Activated CD4-positive, alpha-beta T cell treated with anti-CD3 and anti-CD28 coated beads for 36 hours (primary cell): ENCODE measurements at places on chromosomes 7 and 10. TPM values are rescaled to one million over a fixed set of nuclear protein-coding genes. Genes with fewer than 3 reads are reported as not detected.

DNA sequence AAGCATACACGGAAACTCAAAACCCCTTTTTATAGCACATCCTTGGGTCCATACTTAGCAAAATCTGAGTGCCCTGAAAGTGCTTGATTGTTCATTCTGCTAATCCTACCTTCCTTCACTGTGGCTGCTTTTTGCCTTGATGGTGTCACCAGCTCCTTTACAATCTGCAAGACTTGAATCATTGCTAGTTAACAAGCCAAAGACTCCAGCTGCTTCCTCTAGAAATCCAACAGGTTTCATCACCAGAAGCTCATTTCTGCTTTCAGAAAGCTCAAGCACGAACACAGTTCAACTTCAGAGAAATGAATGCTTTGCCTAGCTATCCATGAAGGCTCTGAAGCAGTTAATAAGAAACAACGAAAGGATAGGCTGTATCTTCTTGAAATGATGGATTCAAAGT lies 38.0 kb downstream of the USP6NL start:
- no peak for DNase-seq

DNA sequence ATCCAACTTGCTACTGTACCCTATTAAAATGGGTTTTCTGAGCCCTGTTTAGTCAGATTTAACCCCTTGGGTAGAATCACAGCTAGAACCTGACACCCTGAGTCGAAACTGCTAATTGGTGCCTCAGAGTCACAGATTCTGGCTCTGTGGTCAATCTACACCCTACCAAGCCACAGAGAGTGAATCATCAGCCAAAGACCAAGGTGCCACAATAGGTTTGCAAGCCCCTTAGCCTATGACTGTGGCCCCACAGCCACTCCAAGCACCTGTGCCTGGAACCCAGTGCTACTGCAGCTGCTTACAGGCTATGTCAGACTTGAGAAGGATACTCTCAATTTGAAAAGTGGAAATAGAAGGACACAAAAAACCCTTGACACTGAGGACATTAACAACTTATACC lies 202.8 kb upstream of the KCND2 start:
- no peak for DNase-seq

GRCh38 chr7:21782996-21783395 lies 162.7 kb downstream of the CDCA7L start:
- DNase-seq = no peak

DNA sequence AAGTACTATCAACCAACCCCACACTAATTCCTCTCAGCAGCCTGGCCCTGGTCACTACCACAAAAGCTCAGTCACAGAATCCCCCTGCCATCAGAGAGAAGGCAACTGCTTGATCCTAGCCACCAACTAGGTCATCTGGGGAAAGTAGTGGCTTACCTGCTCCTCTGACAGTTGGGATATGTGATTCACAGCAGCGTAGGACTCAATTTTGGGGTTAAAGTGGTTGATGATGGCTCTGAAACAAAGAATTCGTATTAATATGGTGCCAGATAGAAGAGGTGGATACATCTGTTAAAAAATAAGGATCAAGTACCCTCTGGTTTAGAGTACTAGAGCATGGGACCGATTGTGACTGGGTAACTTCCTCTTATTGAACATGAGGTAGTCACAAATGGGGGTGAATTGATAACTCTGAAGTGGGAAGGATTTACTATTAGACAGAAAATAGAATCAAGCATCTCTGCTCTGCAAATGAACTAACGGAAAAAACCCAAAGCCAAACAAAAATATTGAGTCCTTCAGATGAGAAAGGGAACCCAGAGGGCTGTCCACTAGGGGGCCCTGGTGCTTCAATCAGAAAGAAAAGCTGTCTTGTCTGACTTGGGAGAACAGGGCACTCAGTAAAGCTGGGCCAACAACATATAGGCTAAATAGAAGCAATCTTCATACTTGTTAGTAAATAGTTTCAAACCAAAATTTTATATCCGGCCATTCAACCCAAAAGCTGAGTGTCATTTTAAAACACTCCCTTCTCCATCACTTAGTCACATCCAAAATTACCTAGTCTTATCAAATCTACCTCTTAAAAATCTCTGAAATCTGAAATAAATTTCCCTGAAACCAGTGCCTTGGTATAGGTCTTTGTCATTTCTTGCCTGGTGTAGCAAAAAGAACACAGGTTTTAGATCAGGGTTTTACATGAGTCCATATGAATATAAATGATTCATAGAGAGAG lies 45.9 kb upstream of the KCNIP2 start:
- peak; percentile 89 for DNase-seq

- no peak for DNase-seq
Observed at GRCh38 chr7:13984831-13985685, 4.4 kb downstream of the ETV1 start.

DNA sequence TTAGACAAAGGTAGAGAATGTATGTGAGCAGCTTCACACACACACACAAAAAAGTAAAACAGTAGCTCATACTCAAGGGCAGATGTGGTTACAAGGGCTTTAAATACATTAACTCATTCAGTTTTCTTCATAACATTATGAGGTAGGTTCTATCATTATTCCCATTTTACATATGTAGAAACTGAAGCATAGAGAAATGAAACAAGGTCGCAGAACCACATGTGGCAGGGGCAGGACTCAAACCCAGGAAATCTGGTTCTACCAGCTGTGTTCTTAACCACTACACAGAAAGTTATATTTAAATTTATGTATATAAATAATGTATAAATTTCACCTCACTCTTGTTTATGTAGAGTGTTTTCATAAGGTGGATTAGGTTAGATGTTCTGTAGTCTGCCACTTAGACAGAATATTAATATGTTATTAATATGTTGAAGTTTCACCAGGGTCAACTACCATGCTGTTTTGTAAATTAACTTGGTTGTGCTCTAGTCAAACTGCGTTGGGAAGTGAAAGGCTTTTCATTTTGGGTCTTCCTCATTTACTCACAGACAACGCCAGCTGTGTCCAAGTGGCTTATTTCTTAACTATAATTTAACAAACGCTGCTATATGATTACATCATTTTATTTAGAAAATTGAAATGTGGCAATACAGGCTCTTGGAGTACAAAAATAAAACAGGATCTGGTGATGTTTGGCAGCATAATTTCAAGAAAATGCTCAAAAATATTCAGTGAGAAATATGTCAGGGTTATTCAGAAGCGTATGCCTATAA lies 138.4 kb downstream of the MDFIC start:
- DNase-seq = no peak

DNA sequence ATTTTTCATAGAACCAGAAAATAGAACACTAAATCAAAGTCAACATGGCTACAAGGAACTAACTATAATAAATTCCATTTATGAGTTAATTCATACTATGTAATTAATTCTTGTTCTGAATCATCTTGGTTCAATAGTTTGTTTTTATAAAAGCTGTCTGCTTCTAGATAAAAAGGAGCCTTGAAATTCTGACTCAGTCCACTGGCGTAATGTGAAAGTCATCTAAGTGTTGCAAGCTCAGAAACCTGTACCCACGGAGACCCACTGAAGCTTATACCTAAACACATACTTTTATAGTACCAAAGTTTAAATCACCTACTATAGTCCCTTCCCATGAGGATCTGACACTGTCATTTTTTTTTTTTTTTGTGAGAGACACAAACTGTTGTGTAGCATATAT lies 489.4 kb downstream of the SEMA3D start:
- DNase-seq = no peak

CALU gene
- total RNA-seq = 32.9 TPM

DENND2A gene
- total RNA-seq = not detected

TM9SF3 gene
- 45.3 TPM for total RNA-seq

TEX47 gene
- total RNA-seq = not detected

GRCh38 chr7:147079921-147080420 lies 963.4 kb downstream of the CNTNAP2 start:
- no peak for DNase-seq

LRRD1 gene
- total RNA-seq = not detected

DNA sequence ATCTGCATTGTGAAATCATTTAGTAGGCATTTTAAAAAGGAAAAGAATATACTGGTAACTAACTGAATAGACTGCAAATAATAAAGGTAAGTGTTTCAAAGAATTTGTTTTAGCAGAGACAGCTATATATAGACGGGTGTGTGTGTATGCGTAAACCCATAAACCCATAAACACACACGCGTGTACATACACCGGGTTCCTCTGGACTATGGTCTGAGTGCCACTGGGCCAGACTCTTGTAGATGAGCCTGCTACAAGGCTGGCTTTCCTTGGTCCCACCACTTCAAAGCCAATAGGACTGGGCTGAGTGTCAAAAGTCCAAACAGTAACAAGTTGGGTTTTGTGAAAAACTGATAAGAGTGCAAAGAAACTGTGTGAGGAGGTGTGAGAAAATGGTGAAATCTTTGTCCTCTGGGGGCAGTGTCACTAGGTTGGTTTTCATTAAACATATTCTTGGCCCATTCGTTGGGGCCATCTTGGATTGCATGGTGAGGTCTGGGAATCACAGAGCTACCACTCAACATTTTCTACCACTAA lies 39.8 kb downstream of the GNA12 start:
- no peak for DNase-seq

GRCh38 chr7:41187322-41187721 lies 515.6 kb downstream of the INHBA start:
- DNase-seq = no peak

- no peak for DNase-seq
Observed at GRCh38 chr10:95441547-95441923, 119.6 kb downstream of the SORBS1 start.

DNA sequence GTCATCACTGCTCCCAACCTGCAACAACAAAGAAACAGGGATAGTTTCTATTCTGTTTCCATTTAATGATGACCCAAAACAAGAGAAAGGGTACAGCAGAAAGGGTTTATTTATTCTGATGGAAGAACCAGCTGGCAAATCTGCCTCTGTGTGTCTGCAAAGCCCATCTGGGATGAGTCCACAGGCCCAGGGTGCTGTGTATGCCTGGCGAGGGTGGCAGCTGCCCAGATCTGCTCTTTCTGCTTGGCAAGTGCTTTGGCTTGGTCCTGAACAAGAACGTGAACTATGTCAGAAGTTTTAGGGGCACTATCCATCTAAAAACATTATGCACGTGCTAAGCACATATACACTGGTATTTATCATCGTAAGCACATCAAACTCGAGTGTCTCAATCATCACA lies 333.8 kb downstream of the CXCL12 start:
- DNase-seq = no peak

CYP3A4 gene
- not detected for total RNA-seq

NOS3 gene
- total RNA-seq = 9.3 TPM

- no peak for DNase-seq
Observed at GRCh38 chr10:133397938-133398337, 4.0 kb downstream of the MTG1 start.

AKR1C1 gene
- 0.86 TPM for total RNA-seq

DTX2 gene
- total RNA-seq = 22.4 TPM

AKR1C8 gene
- total RNA-seq = not detected

GRCh38 chr7:66379542-66380160 lies 174.5 kb downstream of the TPST1 start:
- DNase-seq = no peak

AGMO gene
- not detected for total RNA-seq

KLLN gene
- total RNA-seq = 0.30 TPM

- DNase-seq = no peak
Observed at GRCh38 chr10:52187521-52188258, 126.4 kb upstream of the DKK1 start.

GRCh38 chr7:132116369-132116768 lies 459.9 kb downstream of the PLXNA4 start:
- DNase-seq = no peak

- DNase-seq = no peak
Observed at GRCh38 chr7:123792547-123792946, 43.7 kb upstream of the WASL start.

ZNF727 gene
- total RNA-seq = 1.1 TPM

GRCh38 chr10:32650246-32650655 lies 204.3 kb downstream of the CCDC7 start:
- DNase-seq = no peak

- peak; percentile 73 for DNase-seq
Observed at GRCh38 chr10:119341459-119342301, 134.3 kb downstream of the GRK5 start.

- no peak for DNase-seq
Observed at GRCh38 chr7:27826357-27826756, 86.4 kb downstream of the TAX1BP1 start.

SORCS3 gene
- not detected for total RNA-seq

DNA sequence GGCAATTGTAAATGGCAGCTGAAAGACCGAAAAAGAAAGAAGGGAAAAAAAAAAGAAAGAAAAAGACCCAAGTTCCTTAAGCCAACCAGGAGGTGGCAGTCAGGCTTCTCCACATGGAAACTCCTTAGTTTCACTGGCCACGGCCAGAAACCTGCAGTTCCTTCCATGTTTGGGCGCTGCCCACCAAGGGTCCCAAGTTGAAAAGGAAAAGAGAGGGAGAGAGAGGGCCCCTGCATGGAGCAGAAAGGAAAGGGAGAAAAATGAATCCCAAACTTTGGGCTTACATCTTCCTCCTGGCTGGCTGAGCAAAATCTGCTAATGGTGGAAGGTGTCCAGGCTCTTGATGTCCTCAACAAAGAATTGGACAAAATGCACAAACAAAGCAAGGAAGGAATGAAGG lies 31.8 kb upstream of the ABCA13 start:
- no peak for DNase-seq

GRCh38 chr7:26910221-26910620 lies 45.8 kb upstream of the SKAP2 start:
- DNase-seq = no peak

- peak; percentile 18 for DNase-seq
Observed at GRCh38 chr7:131108212-131108940, 219.3 kb upstream of the MKLN1 start.

- DNase-seq = no peak
Observed at GRCh38 chr10:100364735-100365391, 17.8 kb downstream of the SCD start.

GRCh38 chr10:78433766-78434535 lies 400.3 kb downstream of the RPS24 start:
- no peak for DNase-seq

DNA sequence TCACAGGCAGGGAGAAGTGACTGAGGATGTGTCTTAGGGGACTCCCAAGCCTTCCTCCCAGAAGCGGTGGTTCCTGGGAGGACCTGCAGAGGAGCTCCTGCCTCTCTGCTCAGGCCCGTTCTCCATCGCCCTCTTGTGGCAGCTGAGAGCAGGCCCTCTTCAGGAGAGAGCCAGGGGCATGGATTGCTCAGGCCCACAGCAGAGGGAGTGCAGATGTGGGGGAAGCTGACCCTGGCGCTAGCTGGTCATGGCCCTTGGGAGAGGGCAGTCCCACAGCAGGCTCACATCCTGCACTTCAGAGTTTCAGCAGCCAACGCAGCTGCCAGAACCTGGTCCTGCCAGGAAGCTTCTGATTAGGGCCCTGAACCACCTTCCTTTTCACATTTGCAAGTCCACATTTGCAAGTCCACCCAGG lies 94.8 kb upstream of the TARP start:
- DNase-seq = peak; percentile 92

- DNase-seq = no peak
Observed at GRCh38 chr7:73740771-73741170, 2.2 kb upstream of the ABHD11 start.

GRCh38 chr10:71605263-71605962 lies 114.2 kb downstream of the C10orf105 start:
- peak; percentile 10 for DNase-seq

GRCh38 chr7:2259480-2259879 lies 17.5 kb downstream of the NUDT1 start:
- no peak for DNase-seq

GRCh38 chr7:101100858-101101847 lies 15.9 kb downstream of the TRIM56 start:
- DNase-seq = no peak
